ENCODE measurements at places on chromosomes 2 and 18. TPM values are rescaled to one million over a fixed set of nuclear protein-coding genes. Genes with fewer than 3 reads are reported as not detected.

KIAA2012 gene
- not detected for total RNA-seq

ADAM23 gene
- total RNA-seq, result 0.24 TPM

HOXD12 gene
- not detected for total RNA-seq

SOX11 gene
- total RNA-seq, result not detected

DIS3L2 gene
- 13.7 TPM for total RNA-seq

STEAP3 gene
- 23.6 TPM for total RNA-seq

CDH2 gene
- under 0.01 TPM for total RNA-seq

BMP10 gene
- not detected for total RNA-seq

ZNF396 gene
- total RNA-seq, result 0.72 TPM

TUBA3E gene
- total RNA-seq, result not detected

NT5DC4 gene
- not detected for total RNA-seq

ROCK1 gene
- total RNA-seq, result 26.0 TPM

Measured in tracheal epithelial cell (primary cell).